Inflammatory macrophage (primary cell): ENCODE measurements at places on chromosomes 7 and 10.

- DNase-seq: no peak
These were observed 304.2 kb upstream of the BMPER start for GRCh38 chr7:33601101-33601500.

- no peak for DNase-seq
These were observed 114.0 kb downstream of the PRKCQ start for GRCh38 chr10:6465854-6466601.

GRCh38 chr10:86345859-86346798 lies 20.5 kb downstream of the GRID1 start:
- DNase-seq: no peak

GRCh38 chr10:34256216-34256615 lies 558.9 kb downstream of the PARD3 start:
- DNase-seq: no peak

DNA sequence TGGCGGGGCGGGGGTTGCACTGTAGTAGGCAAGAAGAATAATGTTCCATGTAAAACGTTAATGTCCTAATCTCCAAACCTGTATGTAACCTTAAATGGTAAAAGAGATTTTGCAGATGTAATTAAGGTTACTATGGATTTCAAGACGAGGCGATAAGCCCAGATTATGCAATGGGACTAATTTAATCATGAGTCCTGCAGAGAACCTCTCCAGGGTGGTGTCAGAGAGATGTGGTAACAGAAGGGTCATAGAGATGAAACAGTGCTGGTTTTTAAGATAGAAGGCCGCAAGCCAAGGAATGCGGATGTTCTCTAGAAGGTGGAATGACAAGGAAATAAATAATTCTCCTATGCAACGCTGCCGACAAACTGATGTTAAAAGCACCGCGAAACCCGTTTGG lies 57.1 kb downstream of the UBE3C start:
- DNase-seq: no peak

DNA sequence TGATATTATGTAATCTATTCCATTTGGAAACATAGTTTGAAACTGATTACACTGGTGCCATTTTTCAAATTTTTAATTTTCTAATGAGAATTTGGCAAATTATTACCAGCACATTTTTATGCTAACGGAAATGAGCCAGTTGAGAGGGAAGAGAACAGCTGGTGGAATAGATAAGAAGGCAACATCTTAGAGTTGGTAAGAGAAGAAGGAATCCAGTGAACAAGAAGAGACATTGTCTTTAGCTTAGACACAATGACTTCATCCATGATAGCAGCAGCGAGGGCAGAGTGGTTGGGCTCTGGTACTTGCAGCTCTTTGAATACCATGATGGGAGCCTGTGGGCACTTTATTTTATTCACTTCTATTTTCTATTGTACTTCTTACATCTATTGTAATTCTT lies 89.6 kb downstream of the CHRM2 start:
- no peak for DNase-seq
